ENCODE measurements at places on chromosomes 12 and 14.

- DNase-seq = no peak
Observed at GRCh38 chr12:71201136-71201679, 43.4 kb upstream of the TSPAN8 start.

- DNase-seq = no peak
Observed at GRCh38 chr14:32545095-32545494, 216.0 kb downstream of the AKAP6 start.

DNA sequence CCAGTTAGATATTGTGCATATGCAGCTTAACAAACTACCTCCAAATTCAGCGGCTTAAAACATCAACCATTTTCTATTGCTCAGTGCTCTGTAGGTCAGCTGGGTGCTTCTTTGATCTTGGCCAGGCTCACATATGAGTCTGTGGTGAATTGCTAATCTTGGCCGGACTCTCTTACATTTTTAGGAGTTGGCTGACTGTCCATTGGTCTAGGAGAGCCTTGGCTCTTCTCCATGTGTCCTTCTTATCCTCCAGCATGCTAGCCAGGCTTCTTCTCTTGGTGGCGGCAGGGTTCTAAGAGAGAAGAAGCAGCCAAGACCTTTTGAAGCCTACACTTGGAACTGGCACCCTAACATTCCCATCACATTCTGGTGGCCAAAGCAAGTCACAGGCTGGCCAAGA, 174.3 kb upstream of the PWP1 start:
- no peak for DNase-seq

DNA sequence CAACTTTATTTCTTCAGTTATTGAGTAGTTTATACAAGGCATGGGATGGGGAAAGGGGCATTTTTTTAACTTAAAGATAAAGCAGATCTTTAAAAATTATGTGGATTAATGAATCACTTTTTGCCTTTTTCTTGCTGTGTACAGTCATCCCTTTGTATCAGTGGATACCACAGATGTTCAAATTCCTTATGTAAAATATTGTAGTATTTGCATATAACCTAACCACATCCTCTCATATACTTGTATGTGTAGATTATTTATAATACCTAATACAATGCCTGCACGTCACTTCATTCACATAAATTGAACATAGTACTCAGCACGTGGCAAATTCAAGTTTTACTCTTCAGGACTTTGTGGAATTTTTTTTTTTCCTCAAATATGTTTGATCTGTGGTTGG, 66.5 kb upstream of the MON2 start:
- no peak for DNase-seq
